Left kidney (tissue), 8 donors: ENCODE measurements at places on chromosomes 1 and 21. TPM values are rescaled to one million over a fixed set of nuclear protein-coding genes. Genes with fewer than 3 reads are reported as not detected.

The RHD gene
- 2.1 TPM for polyA plus RNA-seq

The SLAMF6 gene
- polyA plus RNA-seq: 0.13 TPM

The RGS18 gene
- polyA plus RNA-seq: 1.8 TPM

The MAP1LC3C gene
- polyA plus RNA-seq: 1.2 TPM

The MYOM3 gene
- 22.1 TPM for polyA plus RNA-seq

The LAD1 gene
- 28.4 TPM for polyA plus RNA-seq
